Epithelial cell of esophagus (primary cell): ENCODE measurements at places on chromosomes 11 and 22.

- DNase-seq: no peak
Observed at GRCh38 chr22:19406281-19406811, 25.2 kb downstream of the HIRA start.

DNA sequence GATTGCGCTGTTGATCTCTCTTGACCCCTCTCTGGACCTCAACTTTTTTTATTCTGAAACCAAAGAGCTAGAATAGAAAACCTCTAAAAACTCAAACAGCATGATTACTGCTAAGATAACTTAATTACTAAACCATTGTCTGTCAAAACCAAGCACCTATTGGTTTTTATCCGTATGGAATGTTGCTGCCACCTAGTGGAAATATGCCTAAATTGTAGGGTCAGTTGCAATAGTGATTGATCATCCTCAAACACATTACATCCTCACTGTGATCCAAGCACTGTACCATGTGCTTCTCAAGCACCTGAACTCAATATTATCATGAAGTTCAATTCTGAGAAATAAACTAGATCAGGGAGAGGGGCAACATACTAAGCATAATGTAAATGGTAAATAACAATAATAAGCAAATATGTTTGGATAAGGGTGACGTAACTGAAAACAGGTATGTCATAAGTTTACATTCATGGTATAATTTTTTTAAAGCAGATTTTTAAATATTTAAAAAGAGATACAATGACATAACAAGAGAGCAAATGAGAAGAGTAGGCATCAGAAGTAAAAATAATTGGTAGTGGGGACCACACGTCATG lies 3.8 kb upstream of the OR5A2 start:
- peak; percentile 70 for DNase-seq

- DNase-seq: no peak
Observed at GRCh38 chr22:17198170-17199002, 20.8 kb downstream of the ADA2 start.

- no peak for DNase-seq
Observed at GRCh38 chr11:66346476-66347424, 679 bp downstream of the B4GAT1 start.

DNA sequence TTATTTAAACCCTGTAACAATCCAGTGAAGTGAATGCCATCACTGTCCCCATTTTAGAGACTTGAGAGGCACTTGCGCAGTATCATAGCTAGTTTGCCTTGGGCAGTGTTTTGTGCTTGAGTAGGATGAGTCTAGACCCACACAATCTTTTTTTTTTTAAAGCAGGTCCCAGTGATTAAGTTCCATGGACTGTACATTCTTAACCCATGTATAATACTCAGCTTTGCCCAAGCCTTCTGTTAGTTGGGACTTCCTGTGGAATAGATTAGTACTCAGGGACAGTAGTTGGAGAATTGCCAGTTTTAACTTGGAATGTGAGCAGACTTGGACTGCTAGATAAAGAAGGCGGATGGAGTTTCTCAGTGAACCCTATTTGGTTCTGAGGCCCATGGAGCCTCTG lies 108.6 kb upstream of the RASSF10 start:
- DNase-seq: peak; percentile 91

DNA sequence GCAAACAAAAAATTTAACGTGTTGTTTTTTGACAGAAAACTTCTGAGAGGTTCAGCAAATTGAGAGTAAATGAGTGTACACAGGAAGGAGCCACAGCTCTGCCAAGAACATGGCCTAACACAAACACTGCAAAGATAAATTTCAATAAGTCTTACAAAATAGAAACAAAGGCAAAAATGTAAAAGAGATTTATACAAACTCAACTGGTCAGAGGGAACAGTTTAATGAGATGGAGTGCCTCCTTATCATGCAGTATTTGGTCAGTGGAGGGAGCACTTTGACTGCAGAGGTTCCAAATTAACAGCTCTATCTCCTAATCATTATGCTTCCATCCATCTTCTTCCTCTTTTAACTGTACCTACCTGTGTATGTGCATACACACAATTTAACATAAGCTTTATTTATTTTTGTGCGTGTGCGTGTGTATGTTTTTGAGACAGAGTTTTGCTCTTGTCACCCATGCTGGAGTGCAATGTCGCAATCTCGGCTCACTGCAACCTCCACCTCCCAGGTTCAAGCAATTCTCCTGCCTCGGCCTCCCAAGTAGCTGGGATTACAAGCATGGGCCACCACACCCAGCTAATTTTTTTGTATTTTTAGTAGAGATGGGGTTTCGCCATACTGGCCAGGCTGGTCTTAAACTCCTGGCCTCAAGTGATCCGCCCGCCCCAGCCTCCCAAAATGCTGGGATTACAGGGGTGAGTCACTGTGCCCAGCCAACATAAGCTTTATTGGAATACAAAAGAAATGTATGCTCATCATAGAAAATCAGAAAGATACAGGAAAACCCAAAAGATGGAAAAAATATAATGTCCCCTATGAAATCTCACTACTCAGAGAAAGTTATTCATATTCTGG lies 111.9 kb downstream of the MRTFA start:
- peak; percentile 63 for DNase-seq

GRCh38 chr11:24793479-24793878 lies 296.6 kb downstream of the LUZP2 start:
- DNase-seq: no peak

GRCh38 chr11:69101115-69101791 lies 52.5 kb downstream of the TPCN2 start:
- peak; percentile 84 for DNase-seq

- DNase-seq: peak; percentile 14
Observed at GRCh38 chr22:29912605-29913398, 29.8 kb downstream of the MTMR3 start.

DNA sequence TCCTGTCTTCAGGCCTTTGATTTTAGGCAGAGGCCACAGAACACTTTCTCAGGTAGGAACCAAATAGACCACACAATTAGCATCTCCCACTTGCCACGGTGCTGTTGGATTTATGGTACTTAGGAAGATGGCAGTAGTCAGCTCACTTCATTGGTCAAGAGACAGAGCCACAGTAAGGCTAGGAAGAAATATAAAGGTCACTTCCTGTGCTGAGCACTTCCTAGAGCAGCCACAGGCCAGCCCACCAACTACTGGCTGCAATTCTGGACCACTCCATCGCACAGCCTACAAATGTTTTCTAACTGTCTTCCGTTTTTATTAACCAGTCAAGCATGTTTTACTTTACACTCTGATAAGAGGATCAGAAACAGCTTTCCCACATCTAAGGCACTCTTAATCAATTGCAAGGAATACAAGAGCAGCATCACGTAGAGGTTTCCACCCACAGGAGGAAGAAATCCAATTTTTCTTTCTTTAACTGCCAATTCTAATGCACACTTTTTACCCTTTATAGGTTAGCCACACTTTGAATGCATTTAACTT lies 54.7 kb downstream of the ABTB2 start:
- no peak for DNase-seq

GRCh38 chr11:10728789-10729472 lies 22.1 kb upstream of the CTR9 start:
- no peak for DNase-seq

DNA sequence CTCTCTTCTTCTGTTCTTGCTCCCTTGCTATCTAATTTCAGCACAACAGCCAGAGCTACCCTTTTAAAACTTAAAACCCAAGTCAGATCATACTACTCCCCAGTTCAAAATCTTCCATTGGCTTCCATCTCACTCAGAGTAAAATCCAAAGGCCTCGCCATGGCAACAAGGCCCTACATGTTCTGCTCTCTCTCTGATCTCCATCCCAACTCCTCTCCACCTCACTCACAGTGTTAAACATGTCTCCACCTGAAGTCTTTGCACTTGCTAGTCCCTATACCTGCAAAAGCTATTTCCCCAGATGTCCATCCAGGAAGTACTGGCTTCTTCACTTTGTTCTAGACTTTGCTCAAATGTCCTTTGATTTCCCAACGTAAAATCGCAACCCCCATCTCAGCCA lies 3.0 kb upstream of the GRAP2 start:
- DNase-seq: no peak

GRCh38 chr11:118882491-118882890 lies 1.2 kb upstream of the CXCR5 start:
- DNase-seq: no peak

- no peak for DNase-seq
Observed at GRCh38 chr11:131615611-131616010, 245.2 kb downstream of the NTM start.

DNA sequence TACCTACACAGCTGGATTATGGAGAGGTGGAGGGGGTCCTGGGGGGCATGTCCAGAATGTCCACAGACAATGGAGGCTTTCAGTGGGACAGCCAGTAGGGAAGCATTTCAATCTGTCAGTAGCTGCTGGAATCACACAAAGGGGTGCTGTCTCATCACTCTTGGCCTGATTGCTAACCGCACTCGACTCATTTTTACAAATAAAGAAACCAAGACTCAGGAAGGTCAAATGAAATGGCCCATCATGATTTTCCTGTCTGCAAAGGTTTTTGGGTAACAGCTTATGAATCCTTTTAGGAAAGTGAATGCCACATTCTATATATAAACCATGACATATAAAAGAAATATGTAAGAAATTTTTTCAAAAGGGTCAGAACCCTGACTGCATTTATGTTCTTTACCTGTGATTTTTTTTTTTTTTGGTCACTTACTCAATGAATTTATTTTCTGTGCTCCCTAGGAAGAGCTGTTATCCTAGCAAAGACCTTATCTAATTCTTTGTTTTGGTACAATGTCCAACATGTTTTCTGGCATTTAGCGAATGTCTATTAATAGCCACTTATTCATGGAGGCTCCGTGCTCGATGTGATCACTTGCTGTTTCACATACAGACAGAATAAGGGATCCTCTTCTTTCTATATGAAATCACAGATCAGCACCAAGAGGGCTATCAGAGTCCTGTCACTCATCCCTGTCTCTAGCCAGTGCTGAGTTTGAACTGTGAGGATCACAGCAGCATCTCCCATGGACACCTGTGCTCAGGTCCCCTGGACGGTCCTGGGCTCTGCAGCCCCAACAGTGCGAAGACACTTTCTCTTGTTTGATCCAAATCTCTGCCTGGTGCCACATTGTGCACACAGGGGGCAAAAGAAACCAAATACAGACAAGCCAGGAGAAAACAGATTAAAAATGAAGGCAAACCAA lies 979.7 kb downstream of the NTM start:
- DNase-seq: no peak

- no peak for DNase-seq
Observed at GRCh38 chr11:45209891-45210699, 63.7 kb downstream of the PRDM11 start.

DNA sequence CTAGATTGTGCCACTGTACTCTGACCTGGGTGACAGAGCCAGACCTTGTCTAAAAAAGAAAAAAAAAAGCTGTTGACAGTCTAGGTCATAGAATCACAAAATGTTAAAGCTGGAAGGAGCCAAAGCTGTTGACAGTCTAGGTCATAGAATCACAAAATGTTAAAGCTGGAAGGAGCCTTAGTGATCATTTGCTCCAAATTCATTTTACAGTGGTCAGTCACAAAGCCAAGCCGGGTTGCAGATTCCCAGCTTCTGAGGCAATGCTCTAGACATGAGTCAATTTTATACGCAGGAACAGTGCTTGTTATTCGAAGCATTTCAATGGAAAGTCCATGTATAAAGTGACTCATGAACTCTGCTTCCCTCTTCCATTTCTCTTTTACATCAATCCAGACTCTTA lies 47.4 kb downstream of the SYT13 start:
- DNase-seq: peak; percentile 22

DNA sequence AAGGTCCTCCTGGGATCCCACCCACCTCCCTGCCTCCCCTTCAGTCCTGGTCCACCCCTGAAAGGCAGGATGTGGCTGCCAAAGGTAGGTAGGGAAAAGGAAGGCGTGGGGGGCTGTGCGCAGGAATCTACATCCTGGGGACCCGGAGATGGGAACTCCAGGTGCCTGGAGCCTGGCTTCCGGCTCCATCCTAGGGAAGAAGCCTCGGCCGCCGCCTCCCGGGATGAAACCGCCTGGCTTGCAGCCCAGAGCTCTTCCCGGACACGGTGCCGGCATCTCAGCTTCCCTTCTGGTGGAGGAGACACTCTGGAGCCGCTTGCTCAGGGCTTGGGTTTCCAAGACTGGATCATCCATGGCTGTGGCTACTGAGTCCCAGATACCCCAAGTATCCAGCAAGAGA lies 33.3 kb upstream of the PDGFB start:
- no peak for DNase-seq

GRCh38 chr11:76203131-76203925 lies 3.0 kb downstream of the WNT11 start:
- DNase-seq: no peak

GRCh38 chr11:24697522-24698111 lies 200.8 kb downstream of the LUZP2 start:
- peak; percentile 58 for DNase-seq

DNA sequence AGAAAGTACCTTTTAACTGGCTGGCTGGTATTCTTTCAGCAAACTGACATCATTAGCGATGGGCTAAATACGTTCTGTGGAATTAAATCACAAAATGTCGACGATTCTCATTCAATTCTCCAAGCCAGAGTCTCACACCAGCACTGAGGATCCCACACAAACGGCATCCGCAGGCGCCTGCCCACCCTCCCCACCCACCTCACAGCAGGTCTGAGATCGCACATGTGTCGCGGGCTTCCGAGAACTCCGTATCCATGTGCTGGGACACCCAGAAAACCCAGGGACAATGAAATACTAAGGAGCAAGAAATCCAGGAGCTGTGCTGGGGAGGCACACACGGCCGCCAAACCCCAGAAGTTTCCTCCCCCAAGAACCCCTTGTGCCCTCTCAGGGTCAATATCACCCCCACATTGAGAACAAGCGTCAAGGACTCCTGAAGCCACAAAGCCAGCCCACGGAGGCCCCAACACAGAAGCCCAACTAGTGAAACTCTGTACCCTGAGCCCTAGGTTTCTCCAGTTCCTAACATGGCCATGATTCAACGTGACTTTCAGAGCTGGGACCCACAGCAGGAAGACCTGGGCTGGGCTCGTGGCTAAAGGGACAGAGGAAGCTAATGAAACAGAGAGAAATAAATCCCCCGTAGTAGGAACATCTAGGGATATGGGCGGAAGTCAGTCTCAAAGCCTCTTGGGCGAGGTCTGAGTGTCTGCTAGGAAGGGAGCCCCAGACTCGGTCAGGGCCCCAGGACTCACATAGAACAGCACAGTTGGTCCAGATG lies 8.0 kb downstream of the TOLLIP start:
- DNase-seq: no peak

GRCh38 chr11:119469506-119469905 lies 46.5 kb upstream of the THY1 start:
- DNase-seq: no peak

GRCh38 chr11:78740199-78741071 lies 165.8 kb upstream of the NARS2 start:
- DNase-seq: no peak

- DNase-seq: peak; percentile 19
Observed at GRCh38 chr22:45127866-45128265, 35.9 kb upstream of the NUP50 start.

- no peak for DNase-seq
Observed at GRCh38 chr22:23548501-23549197, 31.4 kb downstream of the IGLL1 start.
